ENCODE measurements at places on chromosomes 5 and 9. TPM values are rescaled to one million over a fixed set of nuclear protein-coding genes. Genes with fewer than 3 reads are reported as not detected.
A peak's percentile ranks its signal among the peaks of the same experiment; 100 is the strongest.

Gene ASTN2
- 5.9 TPM for total RNA-seq

Gene SLC6A19
- total RNA-seq = 0.09 TPM

Gene PIP5K1B
- 0.94 TPM for total RNA-seq

DNA sequence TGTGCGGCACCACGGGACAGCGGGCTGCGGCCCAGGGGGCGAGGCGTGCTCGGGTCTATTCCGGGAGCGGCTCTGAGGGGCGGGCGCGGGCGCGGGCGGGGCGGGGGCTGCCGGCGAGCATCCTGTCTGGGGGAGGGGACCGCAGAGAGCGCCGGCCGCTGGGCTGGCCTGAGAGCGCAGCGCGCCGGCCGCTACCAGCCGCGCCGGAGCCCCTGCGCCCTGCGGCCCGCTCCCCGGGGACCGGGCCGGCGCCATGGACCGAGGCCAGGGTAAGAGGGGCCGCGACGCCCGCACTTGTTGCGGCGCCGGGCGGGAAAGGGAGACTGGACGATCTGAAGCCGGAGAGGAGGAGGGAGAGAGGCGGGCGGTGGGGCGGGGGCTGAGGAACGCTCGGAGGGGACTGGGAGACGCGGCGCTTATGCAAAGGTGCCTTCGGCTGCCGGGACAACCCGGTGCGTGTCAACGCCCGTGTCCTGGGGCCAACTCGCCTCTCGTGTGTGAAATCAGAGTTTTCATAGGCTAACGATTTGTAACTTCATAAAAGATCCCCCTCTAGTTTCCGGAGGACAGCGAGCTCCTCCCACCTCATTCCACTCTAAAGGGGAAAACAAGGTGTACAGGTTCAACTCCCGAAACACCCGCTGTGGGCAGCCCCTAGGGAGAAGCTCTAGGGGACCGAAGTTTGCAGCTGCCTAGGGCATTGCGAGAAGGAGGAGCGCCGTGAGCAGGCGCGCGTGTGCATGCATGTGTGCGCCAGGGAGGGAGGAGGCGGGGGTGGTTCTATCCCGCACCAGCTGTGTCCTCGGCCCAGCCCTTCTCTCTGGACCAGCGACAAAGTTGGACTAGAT lies at the start of gene AFAP1L1:
Gene AFAP1L1, plus strand, starts transcription at position 144 of the 848 bp plus-strand sequence. Its CDS starts 110 bp downstream, at position 254.
- peak within 1 kb of the TSS; percentile 58 for H3K27ac ChIP-seq
- H3K36me3 ChIP-seq = peaks cover 3% of the 10 kb centered on the region

GRCh38 chr5:79560771-79561524 lies 47.0 kb upstream of the HOMER1 start:
- no peak overlapping the region for H3K27ac ChIP-seq
- no peaks in the 10 kb centered on the region for H3K36me3 ChIP-seq
- no peak for DNase-seq
- no peaks in the 10 kb centered on the region for H3K4me1 ChIP-seq
- no peak overlapping the region for H3K4me3 ChIP-seq
